Cerebellum (tissue), 4 donors: ENCODE measurements at places on chromosomes 3 and 15. TPM values are rescaled to one million over a fixed set of nuclear protein-coding genes. Genes with fewer than 3 reads are reported as not detected.

CMTM8 gene
- 0.54 TPM for total RNA-seq

FEM1B gene
- total RNA-seq = 130 TPM

COL7A1 gene
- total RNA-seq = 5.8 TPM

NR2F2 gene
- total RNA-seq = 22.8 TPM

EPHA3 gene
- 57.7 TPM for total RNA-seq

CHAC1 gene
- total RNA-seq = 2.1 TPM

AADAC gene
- not detected for total RNA-seq

BNC1 gene
- 0.18 TPM for total RNA-seq

CYP8B1 gene
- not detected for total RNA-seq

EIF5A2 gene
- 5.6 TPM for total RNA-seq

FBXO40 gene
- not detected for total RNA-seq
